ENCODE measurements at places on chromosomes 2 and 18. TPM values are rescaled to one million over a fixed set of nuclear protein-coding genes. Genes with fewer than 3 reads are reported as not detected.

GRCh38 chr2:15555760-15556193 is 5.4 kb downstream of the NBAS start:
- no peak overlapping the region for H3K4me3 ChIP-seq
- peaks cover 10% of the 10 kb centered on the region for H3K4me1 ChIP-seq
- H3K27ac ChIP-seq, result no peak overlapping the region
- H3K27me3 ChIP-seq, result no peaks in the 10 kb centered on the region

GRCh38 chr18:24381126-24381525 is 16.5 kb downstream of the OSBPL1A start:
- no peak for DNase-seq
- H3K27ac ChIP-seq, result no peak overlapping the region
- H3K36me3 ChIP-seq, result no peaks in the 10 kb centered on the region
- H3K27me3 ChIP-seq, result no peaks in the 10 kb centered on the region

Gene TANC1
- total RNA-seq, result 0.41 TPM

DNA sequence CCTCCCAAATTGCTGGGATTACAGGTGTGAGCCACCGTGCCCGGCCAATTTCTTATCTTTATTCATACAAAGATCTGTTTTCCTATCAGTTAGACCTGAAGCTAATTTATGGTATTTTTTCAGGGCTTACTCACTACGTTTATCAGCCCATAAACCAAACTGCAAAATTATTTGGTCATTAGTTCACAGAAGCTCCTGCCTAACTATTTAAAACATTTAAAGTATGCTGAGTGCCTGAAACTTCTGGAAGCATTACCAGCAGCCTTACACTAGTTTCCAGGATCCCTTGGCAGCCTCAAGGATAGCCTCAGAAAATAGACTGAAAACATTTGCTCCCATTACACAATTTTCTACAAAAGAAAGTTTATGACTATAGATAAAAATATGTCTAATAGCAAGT is 68.8 kb downstream of the GALNT13 start:
- DNase-seq, result no peak
- H3K27ac ChIP-seq, result no peak overlapping the region
- no peaks in the 10 kb centered on the region for H3K4me1 ChIP-seq
- no peak overlapping the region for H3K4me3 ChIP-seq
- no peaks in the 10 kb centered on the region for H3K27me3 ChIP-seq
